ENCODE measurements at places on chromosomes 13 and 19.

- DNase-seq, result no peak
Measured at GRCh38 chr19:44694184-44694579, 4.8 kb upstream of the CEACAM16 start.

- DNase-seq, result no peak
Measured at GRCh38 chr13:98454389-98454881, 122.5 kb downstream of the STK24 start.

DNA sequence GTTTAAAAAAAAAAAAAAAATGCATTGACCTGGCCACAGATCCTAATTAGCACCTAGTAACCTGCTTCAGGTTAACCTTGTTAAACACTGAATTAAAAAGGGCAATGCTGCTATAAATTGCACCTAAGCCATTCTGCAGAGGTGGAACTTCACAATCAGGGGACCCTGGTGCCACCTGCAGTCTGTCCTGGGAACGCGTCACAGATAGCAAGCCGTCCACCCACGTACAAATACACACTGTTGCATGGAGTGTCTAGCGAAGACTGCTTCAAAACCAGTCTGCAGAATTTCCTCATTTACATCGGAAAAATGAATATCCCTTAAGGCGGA, 169.3 kb downstream of the COL4A1 start:
- no peak for DNase-seq

GRCh38 chr13:87078947-87079795, 592.0 kb upstream of the SLITRK5 start:
- no peak for DNase-seq

GRCh38 chr13:60229708-60230272, 66.1 kb upstream of the DIAPH3 start:
- DNase-seq, result no peak

- peak; percentile 92 for DNase-seq
Measured at GRCh38 chr19:4246767-4247593, at the start of gene YJU2. Gene YJU2 (plus strand): TSS chr19:4247080. CDS start chr19:4247147, 67 bp downstream.

DNA sequence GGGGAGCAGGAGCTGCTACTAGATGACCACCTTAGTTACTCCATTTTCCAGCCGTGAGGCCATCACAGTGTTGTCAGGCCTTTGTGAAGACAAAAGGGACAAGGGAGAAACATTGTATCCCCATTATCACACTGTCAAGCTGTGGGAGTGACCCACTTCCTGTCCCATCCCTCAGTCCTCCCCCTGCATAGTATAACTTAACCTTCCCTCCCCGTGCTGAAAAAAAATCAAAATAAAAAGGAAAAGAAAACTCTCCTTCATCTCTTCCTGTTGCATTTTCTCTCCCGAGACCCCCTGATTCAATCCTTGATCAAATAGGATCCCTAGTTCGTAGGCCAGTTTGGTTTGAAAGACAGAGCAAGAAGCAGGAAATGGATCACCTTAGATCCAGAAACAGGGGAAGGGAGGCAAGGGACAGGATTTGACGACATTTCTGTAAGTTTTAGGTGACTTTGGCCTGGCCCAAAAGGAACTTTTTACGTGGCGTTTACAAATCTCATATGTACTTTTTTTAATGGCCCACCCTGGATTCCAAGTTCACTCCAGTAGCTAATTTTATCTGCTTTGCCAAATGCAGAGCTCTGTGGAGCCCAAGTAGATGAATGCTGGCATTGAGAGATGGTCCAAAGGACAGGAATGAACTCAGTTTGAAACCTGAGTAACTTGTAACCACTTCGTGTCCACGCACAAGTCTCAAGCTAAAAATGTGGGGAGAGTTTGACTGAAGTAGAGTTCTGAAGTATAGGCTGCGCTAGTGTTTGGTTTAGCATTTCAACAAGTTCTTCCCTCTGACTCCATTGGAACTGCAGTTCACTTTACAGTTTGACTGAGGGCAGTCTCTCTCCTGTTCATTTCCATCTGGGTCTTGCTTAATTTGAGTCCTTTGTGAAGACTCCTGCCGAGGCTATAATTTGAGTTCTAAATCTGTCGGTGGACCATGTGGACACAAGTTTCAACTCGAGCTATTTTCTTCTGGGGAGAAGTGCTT, 16.6 kb upstream of the GATAD2A start:
- no peak for DNase-seq

DNA sequence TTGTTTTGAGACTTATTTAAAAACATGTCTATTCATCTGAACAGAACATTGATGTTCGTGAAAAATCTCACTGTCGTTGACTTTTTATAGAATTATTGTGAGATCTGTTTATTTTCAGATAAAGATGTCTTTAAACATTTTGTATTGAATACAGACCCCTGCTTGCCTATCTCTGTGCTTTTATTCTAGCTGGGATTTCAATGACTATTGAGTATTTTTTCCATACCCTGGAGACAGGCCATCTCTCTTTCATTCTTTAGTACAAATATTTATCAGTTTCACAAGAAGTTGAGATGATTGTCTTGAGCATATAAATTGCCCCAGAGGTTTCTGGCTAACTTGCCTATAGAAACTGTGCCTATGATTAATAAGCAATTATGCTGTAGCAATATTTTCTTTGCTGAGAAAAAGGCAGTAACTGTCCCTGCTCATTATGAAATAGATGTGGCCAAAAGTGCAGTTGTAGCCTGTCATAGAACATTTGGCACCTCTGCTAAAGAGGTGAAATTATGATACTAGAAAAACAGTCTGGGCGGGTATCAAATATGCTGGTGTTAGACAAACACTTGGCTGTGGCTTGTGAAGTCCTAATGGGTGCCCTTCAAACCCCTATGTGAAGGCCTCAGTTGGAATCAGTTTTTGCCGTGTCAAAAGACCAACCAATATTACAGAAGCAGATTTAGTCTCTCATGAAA, 360.6 kb downstream of the HS6ST3 start:
- DNase-seq, result no peak

GRCh38 chr13:51588406-51588949, 4.2 kb downstream of the WDFY2 start:
- no peak for DNase-seq

- DNase-seq, result no peak
Measured at GRCh38 chr19:42323473-42323851, 2.0 kb upstream of the MEGF8 start.

DNA sequence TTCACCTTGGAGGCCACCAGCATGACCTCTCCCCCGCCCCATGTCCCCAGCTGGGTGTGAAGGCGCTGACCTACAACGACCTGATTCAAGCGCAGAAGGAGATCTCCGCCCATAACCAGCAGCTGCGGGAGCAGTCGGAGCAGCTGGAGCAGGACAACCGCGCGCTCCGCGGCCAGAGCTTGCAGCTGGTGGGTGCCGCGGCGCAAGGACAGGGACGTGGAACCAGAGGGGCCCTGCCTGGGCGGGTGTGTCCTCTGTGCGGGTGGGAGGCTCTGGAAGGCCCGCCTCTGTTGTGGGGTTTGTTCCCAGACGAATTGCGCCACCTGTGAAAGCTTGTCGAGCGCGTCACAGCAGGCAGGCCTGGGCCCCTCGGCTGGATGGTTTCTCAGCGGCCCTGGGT, 22.3 kb downstream of the PLEKHJ1 start:
- peak; percentile 8 for DNase-seq

GRCh38 chr19:2136796-2137195, 14.6 kb downstream of the AP3D1 start:
- DNase-seq, result no peak

GRCh38 chr13:46773541-46773940, 23.4 kb downstream of the ESD start:
- DNase-seq, result no peak

DNA sequence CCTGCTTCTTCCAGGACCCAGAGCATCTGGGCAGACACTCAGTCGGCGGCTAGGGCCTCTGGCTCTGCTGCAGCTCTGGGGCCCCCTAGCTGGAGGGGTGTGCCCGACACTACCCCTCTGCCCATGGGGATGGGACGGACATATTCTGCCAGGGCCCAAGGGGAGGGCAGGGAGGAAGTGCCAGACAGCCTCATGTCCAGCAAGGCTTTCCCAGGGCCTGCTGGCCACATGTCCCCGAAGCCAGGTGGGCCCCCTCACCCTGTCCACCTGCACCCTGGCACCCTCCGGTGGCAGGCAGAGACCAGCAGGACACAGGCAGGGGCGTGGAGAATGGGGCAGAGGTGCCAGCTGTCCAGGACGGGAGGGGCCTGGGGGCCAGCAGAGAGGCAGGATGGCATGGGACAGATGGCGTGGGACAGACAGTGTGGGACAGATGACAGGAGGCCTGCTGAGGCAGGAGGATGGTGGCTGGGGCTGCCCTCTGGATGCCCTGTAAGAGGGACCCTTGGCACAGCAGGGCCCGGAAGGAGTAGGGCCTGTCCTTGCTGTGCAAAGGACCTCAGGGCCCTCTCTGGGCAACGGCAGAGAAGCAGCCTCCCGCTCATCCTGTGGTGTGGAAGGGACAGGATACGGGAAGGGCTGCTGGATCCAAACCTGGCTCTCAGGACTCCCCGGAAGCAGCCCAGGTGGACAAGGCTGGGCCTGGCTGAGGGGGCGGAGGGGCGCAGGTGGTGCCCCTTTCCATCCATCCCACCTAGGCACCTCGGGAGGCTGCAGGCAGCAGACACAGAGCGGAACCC, 29.1 kb downstream of the CEBPG start:
- no peak for DNase-seq

- no peak for DNase-seq
Measured at GRCh38 chr13:28056426-28056825, 44.0 kb downstream of the FLT3 start.

DNA sequence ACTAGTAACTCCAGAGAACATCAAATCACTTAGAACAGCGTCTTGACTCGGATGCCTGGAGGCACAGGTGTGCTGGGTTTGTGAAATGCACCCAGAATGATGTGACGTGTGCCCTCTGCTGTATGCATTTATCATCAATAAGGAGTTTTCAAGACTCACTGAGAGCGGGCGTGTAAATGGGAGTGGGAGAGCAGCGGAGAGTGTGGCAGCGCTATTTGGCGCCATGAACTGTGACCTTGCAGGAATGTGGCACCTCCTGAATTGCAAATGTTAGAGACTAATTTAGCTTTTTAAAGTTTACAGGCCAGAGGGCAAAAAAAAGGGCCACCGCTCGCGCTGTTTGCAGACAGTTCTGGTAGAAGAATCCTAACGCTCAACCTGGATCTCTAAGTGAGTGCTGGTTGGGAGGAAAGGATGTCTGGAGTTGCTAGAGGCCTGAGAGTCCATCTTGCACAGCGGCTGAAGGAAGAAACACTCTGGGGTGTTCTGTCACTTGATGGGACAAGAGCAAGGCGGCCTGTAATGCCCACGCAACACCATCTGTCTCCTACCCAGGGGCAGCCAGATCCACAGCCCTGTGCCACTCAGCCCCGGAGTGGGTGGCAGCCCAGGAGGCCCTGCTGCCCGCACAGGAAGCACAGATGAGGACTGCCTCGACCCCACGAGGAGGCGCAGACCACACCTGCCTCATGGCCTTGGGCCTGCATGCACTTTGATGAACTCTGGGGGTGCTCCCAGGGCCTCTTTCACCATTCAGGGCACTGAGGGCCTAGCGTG, 19.7 kb downstream of the RANBP3 start:
- no peak for DNase-seq

GRCh38 chr19:42961119-42961518, 24.1 kb upstream of the PSG7 start:
- no peak for DNase-seq

DNA sequence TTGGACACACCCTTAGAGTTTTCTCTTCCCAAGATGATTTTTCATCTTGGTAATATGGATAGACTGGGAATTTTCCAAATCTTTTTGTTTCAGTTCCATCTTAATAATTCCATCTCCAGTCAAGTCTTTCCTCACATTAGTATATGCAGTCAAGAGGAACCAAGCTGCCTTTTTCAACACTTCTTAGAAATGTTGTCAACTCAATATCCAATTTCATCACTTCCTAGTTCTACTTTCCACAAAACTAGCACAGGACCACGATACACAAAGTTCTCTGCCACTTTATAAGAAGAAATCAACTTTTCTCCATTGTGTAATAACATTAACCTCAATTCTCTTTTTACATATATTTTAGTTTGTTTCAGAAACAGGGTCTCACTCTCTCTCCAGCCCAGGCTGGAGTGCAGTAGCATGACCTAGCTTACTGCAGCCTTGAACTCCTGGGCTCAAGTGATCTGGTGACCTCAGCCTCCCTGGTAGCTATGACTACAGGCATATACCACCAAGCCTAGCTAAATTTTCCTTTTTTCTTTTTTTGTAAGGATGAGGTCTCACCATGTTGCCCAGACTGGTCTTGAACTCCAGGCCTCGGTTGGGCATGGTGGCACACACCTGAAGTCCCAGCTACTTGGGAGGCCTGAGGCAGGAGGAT, 15.5 kb downstream of the ZNF443 start:
- DNase-seq, result no peak

DNA sequence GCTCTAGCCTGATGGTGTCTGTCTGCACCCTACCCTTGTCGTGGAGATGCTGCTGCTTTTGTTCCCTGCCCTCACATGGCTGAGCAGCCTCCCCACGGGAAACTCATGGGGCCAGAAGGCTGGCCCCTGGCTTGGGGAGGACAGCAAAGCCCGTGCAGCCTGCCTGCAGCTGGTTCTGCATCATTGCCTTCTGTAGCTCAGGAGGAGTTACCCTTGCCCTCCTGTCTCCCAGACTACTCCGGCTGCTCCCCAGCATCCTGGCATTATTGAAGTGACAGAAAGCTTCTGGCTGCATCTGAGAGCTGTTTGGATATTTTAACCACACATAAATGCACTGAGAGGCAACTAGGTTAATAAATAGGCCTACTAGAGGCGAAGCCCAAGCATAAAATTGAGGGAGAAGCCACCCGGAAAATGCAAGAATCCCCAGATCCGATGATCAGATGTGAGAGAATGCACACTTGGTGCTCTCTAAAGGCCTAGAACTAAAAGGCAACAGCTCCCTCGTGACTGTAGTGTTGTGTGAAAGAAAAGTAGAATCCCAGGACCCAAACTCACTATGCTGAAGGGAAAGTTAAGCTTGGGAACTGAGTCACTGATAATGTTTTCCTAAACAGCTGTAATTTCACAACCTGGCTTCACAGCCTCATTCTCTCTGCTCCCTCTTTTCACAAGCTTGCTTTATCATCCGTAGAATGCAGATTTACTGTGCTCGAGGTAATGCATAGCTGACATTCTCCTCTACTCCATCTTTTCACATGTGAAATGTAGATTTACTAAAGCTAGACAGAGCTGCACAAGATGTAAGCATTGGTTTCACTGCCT, 110.8 kb downstream of the TNFRSF19 start:
- no peak for DNase-seq

GRCh38 chr13:104132849-104133248, 1066.6 kb upstream of the SLC10A2 start:
- no peak for DNase-seq

DNA sequence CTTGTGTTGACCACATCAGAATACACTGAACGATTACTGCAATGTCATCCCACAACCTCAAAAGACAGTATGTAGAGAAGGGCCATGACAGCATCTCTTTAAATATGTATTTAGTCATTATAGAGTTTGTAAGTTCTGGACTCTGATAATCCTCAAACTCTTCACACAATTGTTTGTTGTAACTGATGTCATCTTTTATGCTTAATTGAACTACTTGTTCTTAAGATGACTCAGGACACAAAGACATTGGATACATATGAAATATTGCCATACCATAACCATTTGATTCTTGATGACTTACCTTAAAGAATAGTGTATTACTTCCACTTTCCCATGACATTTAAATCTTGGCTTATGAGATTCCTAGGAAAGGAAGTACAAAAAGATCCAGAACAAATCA, 347.6 kb downstream of the KLF5 start:
- no peak for DNase-seq

All from nucleus accumbens (tissue), 56 donors.